A172 (cell line): ENCODE measurements at places on chromosomes 6 and 20.

GRCh38 chr6:44127186-44128019 is at the start of the genes MRPL14 and TMEM63B:
MRPL14 (minus strand) TSS chr6:44127452; CDS start chr6:44116611, 10,841 bp downstream.
TMEM63B (plus strand) TSS chr6:44127554; CDS start chr6:44134585, 7,031 bp downstream.
- DNase-seq, result peak; percentile 59

- DNase-seq, result no peak
Measured at GRCh38 chr20:58381627-58382026, 7.4 kb upstream of the VAPB start.

- no peak for DNase-seq
Measured at GRCh38 chr6:50922579-50923525, 104.2 kb downstream of the TFAP2B start.

GRCh38 chr20:35917077-35917476 is 37.2 kb downstream of the SCAND1 start:
- DNase-seq, result no peak

GRCh38 chr20:52828199-52828598 is 144.0 kb upstream of the TSHZ2 start:
- no peak for DNase-seq

GRCh38 chr6:90295854-90296340 is 746 bp downstream of the BACH2 start:
- peak; percentile 21 for DNase-seq

GRCh38 chr6:16078064-16078463 is 50.8 kb upstream of the MYLIP start:
- no peak for DNase-seq

DNA sequence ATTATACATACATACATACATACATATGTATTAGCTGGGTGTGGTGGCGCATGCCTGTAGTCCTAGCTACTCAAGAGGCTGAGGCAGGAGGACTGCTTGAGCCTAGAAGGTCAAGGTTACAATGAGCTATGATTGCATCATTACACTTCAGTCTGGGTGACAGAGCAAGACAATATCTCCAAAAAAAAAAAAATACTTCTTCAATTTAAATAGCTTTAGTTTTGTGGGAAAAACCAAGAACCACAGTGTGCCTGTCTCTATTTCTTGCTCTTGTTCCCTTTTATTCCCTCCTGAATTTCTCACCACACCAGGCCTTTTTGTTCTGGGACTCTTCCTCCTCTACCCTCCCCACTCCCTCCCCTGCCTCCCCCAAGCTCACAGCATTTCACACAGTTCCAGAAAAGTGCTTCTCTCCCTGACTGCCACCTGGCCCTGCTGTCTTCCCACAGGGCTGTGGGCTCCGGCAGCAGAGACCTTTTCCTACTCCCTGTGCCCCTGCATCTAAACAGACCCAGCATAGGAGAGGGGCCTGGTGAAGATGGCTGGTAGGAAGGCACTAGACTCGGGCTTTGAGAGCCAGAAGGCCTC is 1.3 kb downstream of the C20orf203 start:
- DNase-seq, result no peak

DNA sequence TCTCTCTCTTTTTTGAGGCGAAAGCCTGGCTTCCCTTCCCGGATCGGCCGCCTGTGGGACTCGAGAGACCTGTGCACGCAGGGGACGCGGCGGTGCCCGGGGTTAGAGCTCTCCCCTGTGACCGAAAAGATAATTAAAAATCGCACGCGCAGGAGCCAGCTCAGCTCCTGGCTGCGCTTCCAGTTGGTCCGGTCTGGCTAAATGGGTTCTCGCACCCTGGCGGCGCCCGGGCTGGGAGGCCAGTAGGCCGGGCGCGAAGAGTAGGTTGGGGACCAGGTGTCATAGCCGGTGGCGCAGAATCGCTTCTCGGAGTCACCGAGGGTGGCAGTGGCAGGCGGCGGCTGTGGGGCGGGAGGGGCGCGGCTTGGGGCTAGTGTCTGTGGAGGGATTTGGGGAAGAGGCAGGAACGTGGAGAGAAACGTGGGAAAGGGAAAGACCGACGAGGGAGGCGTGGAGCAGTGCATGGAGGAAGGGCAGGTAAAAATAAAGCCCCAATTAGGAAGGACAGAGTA is 41.9 kb upstream of the SUPT3H start:
- no peak for DNase-seq

GRCh38 chr20:57545927-57546662 is 14.8 kb upstream of the PCK1 start:
- DNase-seq, result no peak

DNA sequence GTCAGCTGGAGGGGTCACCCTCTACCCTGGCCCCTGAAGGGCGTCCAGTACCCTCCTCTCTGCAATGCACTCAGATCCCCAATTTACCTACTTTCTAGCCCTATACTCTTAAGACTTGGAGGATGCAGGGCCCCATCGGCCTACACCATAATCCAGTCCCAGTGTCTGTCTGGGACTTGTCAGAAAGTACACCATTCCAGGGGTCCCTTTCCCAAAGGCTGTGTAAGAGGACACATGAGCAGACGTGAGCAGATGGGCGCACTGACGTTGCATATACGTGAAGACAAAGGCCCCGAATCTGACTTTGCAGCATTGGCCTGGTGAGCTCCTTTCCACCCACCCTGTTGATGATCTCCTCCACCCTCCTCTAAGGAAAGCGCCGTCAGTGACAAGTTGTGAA is 20.9 kb upstream of the SMOC2 start:
- no peak for DNase-seq

DNA sequence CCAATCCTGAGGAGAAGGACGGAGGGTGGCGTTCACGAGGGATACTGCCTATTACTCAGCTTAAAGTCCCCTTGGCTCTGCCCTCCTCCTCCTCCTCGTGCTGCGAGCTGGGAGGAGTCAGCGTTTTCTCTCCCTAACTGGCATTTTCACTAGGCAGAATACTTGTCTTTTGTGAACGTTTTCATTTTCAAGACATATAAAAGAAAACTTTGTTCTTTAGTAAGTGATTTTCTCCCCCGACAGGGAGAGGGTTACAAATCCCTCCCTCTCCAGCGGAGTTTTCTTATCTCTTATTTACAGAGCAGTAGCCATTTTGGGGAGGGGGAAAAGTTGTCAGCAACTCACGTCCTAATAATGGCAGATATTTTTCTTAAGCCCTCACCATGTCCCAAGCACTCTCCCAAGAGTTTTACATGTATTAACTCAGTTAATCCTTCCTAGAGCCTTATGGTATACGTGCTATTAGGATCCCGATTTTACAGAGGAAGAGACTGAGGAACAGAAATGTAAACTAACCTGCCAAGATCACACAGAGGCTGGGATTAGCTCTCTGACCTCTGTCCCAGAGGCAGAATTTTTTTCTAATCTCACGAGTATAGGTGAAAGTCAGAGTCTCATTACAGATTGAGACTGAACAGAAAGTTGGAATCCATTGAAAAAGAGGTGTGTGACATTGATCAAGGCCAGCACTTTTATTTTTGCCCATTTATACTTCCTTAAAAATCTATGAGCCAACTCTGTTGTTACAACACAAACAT is 30.0 kb upstream of the ZNF217 start:
- DNase-seq, result peak; percentile 90

GRCh38 chr6:33344701-33345697 is 27.5 kb upstream of the ZBTB22 start:
- DNase-seq, result peak; percentile 87

DNA sequence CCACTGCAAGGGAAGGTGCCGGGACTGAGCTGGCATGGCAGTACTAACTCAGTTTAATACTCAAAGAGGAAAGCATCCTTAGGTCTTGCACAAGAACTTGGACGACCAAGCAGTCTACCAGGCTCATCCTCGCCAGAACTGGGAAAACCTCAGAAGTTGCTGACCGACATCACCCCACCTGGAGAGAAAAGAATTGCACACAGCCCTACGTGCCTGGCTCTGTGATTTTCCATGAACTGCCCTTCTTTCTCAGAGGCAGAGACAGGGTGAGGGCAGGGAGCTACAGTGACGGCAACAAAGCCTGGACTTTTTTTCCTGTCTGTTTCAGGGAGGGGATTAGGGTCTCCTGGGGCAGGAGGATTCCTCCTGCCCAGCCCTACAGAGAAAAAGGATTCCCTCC is 8.0 kb downstream of the JAG1 start:
- DNase-seq, result no peak
